ENCODE measurements at places on chromosomes 7 and 10.

GRCh38 chr10:112000466-112000865 lies 183.1 kb downstream of the GPAM start:
- DNase-seq: no peak

GRCh38 chr10:89644691-89644966 lies 413 bp downstream of the PANK1 start:
- no peak for DNase-seq

GRCh38 chr10:132363376-132363775 lies 31.4 kb downstream of the LRRC27 start:
- DNase-seq: no peak

- no peak for DNase-seq
Measured at GRCh38 chr7:79436378-79436777, 17.1 kb downstream of the MAGI2 start.

DNA sequence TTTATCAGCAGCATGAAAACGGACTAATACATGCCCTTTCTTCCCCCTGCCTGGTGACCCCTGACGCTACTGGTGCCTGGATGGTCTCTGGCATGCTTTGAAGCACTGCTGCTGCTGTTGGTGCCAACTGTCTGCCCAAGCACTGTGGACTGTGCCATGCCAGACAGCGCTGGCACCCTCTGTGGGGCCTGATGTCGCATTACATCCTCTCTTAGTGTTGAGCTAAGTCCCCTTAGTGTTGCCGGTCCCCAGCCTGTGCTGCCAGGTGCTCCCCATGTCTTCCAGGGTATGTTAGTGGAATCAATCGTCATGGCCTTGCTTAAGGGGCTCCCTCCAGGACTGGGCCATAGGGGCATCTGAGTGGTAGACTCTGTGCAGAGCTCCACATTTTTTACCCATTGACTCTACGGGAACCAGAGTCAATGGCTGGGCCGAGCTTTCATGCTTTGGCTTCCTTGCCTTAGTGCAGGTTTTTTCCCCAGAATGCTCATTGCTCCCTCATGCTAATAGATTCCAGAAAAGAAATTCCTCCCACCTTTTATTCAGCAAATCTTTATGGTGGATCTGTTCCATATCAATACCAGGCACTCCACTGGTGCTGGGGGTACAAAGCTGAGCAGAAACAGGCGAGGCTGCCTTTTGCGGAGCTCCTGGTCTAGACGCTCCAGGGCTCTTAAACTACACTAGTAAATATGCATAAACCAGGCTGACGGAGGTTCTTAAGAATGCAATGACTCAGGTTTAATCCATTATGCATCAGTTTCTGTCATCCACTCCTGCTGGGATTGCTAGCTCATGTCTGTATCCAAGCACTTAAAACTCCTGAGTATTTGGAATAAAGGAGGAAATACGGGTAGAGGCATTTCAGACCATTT lies 21.8 kb upstream of the MRC1 start:
- peak; percentile 47 for DNase-seq

DNA sequence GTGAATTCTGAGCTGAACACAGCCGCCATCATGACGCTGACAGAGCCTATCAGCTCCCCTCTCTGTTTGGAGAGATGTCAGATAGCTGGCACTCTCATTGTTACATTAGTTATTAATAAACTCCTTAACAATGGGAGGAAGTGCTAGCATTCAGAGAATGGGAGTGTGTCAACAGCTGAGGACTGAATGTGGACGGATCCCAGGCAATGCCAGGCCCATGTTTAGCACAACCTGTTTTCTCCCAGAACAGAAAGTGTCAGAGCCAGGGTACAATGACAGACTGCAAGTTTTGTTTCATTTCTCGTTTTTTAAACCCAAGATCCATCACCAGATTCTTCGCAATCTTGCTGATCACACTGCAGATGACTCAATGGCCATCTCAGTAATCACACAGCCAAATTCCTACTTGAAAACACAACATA lies 99.6 kb downstream of the PRPF18 start:
- no peak for DNase-seq

GRCh38 chr7:27614095-27614494 lies 48.6 kb downstream of the HIBADH start:
- no peak for DNase-seq

- no peak for DNase-seq
Measured at GRCh38 chr7:55375237-55375636, 10.1 kb downstream of the LANCL2 start.

GRCh38 chr7:90222811-90223725 lies 11.5 kb downstream of the STEAP2 start:
- no peak for DNase-seq

All from putamen (tissue), 1 donor.